ENCODE measurements at places on chromosomes 6 and 20.

GRCh38 chr20:21238818-21239536 is 64.2 kb upstream of the XRN2 start:
- DNase-seq, result no peak

- no peak for DNase-seq
Observed at GRCh38 chr6:1576166-1576565, 33.5 kb upstream of the FOXC1 start.

- DNase-seq, result no peak
Observed at GRCh38 chr20:24157213-24157612, 168.6 kb upstream of the GGTLC1 start.

DNA sequence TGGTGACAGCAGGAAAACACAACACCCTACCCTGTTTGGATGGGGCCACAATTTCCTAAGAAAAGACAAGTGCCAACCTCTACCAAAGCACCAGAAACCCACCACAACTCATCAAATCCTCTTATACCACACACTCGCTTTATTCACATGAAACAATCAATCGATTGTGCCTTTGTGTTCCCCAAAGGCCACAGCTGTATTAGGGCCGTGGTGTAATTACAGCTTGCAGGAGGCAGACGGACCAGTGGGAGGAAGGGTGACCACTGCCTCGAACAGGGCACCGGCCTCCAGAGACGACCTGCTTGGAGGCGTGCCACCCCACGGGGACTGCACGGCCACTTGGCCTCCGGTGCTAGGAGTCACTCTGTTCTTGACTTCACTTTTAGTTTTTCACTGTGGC is 264.1 kb downstream of the FOXC1 start:
- DNase-seq, result no peak

DNA sequence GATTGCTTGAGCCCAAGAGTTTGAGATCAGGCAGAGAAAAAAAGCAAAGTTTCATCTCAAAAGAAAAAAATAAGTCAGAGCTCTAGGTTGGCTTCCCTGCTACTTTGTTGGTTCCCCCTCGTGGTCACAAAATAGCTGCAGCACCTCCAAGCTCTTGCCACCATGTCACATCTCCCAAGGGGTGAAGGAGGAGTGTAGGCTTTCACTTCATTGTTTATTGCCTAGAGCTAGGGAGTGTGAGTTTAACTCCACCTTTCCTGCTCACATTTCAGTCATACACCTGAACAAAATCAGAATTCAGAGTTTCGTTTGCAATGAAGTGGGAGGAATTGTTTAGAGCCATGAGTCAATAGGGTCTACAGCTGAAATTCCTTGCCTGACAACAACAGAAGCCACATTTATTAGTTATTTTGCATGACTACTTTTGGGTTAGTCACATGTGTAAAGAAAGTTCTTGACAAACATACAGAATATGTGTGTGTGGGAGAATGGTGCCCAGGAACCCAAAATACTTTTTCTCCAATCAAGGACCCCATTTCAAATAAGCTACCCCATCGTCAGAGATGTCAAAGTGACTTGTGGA is 56.2 kb upstream of the UFL1 start:
- no peak for DNase-seq

DNA sequence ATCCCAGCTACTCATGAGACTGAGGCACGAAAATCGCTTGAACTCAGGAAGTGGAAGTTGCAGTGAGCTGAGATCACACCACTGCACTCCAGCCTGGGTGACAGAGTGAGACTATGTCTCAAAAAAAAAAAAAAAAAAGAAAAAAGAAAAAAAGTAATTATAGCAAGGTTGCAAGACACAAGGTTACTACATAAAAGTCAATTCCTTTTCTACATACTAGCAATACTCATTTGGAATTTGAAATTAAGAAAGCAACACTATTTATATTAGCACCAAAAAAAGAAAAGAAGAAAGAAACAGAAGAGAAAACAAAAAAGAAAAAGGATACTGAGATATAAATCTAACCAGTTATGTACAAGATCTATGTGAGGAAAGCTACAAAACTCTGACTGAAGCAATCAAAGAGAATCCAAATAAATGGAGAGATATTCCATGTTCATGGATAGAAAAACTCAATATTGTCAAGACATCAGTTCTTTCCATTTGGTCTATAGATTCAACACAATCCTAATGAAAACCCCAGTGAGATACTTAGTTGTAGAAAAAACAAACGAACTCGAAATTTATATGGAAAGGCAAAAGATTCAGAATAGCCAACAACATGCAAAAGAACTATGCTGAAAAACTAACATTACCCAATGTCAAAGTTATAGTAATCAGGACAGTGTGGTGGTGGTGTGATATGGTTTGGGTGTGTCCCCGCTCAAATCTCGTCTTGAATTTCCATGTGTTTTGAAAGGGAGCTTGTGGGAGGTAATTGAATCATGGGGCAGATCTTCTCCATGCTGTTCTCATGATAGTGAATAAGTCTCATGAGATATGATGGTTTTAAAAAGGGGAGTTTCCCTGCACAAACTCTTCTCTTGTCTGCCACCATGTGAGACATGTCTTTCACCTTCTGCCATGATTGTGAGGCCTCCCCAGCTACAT is 73.3 kb downstream of the GPX5 start:
- DNase-seq, result no peak

DNA sequence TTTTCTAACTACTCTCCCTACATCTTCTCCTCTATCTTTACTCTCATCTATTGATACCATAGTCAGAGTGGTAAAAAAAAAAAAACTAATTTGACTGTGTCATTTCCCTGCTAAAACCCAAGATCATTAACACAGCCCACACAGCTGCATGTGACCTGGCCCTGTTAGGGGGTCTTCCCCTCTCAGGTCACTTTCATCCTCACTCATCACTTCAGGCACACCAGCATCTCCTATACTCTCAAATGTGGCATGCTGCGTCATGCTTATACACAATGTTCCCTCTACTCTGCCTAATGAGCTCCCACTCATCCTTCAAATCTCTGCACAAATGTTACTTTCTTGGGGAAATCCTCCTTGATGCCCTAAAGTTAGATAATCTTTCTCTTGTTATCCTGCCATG is 86.8 kb downstream of the CDK19 start:
- DNase-seq, result no peak

DNA sequence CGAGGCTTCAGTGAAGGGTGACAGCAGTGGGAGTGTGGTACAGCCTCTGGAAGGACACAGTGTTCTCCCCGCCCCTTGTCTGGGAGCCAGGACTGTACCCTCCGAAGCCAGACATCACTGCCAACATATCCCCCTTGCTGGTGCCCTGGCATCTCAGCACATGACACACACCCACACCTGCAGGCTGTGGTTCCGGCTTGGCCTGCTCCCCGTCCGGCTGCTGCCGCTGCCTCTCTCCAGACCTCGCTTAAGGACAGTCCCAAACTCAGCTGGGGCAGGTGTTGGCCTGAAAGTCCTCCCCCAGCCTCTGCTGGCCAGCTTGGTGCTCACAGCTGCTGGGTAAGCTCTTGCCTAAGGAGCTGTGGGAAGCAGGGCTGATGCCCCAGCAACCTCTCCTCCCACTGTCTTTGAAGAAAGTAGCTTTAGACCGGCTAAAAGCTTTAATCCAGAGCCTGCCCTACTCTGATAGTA is 7.0 kb downstream of the EMILIN3 start:
- no peak for DNase-seq

GRCh38 chr20:33232486-33233072 is 3.2 kb upstream of the BPIFA1 start:
- DNase-seq, result no peak

GRCh38 chr20:48793776-48794175 is 34.0 kb downstream of the PREX1 start:
- no peak for DNase-seq

DNA sequence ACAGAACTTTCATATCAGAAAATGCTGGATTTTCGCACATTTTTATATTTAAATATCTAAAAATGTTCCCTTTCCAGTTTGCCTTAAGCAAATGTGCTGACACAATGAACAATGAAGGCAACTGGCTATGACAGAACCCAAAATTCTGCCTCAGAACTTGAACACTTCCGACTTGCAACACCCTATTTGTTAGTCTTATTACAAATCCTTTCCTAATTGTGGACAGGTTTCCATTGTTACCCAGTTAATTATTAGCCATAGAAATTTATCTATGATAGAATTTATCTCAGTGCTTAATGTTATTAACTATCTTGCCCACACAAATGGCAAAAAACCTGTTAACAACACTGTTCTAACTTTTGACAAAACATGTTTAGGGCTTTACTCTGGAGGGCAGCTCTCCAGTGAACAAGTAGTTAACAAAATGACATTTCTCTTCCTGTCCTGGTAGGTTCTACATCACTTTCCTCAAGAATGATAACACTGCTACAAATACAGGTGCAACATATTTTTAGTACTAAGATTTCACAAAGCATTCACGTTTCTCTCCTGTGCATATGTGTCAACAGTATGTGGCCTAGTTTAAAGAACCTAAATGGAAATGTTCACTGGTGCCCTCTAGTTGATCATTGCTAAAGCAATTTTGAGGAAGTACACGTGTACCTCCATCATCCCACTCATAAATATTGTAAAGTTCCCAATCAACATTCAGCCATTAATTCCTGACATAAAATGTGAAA is 58.4 kb downstream of the HIVEP2 start:
- no peak for DNase-seq

- no peak for DNase-seq
Observed at GRCh38 chr6:147699140-147699539, 190.7 kb downstream of the SAMD5 start.

DNA sequence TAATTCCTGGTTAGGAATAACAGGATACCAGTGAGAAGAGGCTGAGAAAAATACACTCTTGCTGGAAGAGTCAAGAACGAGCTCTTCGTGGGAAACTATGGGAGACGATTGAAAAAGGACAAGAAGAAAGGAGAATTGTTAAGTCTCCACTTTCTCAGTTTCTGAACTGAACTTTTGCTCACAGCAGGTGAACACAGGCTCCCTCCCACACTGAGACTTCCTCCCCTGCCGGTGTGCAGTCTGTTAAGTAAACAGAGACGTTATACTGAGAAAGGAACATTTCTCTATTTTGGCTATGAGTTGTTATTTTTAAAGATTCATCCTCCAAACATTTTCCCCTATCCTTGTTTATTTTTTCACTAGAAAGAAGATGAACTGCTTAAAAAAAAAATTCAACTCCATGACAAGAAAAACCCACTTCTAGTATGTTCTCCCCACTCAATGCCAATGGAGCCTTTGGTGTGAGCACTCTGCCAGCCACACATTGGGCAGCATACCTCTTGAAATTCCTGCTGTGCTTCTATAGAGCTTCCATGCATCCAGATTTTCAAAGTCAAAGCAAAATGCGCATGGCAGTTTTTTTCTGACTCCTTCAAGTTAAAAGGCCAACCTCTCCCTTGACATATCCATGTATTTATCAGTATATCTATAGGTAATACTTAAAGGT is 250.5 kb downstream of the ESR1 start:
- no peak for DNase-seq

DNA sequence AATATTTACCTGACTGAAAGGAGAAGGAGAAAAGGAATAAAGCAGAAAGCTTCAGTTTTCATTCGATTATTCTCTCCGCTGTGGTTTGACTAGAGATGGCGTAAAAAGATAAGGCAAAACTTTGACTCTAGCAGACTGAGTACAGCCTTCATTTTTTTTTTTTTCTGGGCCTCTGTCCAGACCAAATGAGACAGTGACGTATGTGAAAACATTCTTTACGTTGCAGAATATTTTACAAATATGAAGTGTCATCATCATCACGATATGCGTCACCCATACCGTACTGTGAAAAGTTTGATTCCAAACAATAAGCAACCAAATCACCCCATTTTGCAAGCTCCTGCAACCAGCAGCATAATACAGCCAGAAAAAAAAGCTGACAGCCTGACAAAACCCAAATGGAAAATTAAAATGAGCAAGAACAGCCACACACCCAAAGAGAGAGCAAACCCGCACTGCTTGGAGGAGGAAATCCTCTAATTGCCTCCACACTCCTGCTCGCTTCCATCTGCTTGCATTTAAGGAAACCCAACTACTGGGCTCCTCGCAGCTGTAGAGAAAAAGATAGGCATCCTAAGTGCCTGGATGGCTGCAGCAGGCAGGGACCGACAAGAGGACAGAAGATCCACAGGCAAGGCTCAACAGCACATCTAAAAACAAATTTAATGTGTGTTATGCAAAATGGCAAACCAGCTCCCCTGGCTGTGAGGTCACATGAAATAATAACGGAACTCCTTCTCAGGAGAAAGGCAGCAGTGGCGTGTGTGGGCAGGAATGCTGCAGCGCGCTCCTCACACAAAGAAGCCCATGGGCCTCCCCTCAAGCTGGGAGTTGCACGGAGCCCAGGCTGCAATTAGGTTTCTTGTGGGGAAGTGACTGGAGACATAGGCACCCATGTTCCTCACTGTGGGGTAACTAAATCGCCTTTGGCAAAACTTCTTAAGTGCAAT is 113.1 kb downstream of the FYN start:
- no peak for DNase-seq

DNA sequence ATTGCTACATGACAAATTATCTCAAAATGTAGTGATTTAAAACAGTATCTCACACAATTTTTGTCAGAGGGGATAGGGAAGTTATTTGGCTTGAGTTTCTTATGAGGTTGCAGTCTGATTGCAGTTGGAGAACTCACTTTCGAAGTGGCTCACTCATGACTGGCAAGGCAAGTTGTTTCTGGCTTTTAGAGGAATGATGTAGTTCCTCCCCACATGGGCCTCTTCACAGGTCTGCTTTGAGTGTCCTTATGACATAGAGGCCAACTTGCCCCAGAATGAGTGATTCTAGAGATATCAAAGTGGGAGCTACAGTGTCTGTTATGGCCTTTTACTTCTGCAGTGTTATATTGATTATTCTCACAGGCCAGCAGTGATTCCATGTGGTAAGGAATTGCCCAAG is 6.1 kb downstream of the DOP1A start:
- DNase-seq, result no peak

DNA sequence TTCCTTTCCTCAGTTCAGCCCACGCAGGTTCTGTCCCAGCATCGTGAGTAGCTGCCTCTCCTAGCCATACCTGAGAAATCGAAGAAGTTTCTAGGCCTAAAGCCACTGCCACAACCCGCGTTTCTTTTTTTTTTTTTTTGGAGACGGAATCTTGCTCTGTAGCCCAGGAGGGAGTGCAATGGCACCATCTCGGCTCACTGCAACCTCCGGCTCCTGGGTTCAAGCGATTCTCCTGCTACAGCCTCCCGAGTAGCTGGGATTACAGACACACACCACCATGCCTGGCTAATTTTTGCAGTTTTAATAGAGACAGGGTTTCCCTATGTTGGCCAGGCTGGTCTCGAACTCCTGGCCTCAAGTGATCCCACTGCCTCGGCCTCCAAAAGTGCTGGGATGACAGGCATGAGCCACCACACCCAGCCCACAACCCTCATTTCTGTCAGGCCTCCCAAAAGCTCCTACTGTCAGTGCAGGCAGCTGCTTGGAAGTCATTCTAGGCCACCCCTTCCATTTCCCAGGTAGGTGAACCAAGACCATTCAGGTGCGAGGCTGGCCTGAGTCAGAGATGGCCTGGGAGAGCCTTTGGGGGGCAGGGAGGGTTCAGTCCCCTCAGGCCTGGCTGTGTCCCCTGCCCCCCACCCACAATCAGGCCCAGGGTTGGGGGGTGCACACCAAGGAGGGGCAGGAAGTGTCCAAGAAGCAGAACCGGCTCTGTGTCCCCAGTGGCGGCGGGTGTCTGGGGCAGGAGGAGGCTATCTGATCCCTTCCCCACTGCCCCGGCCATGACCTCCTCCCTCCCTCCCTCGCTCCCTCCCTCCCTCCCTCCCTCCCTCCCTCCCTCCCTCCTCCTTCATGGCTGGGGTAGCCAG is 47.2 kb downstream of the NOL4L start:
- no peak for DNase-seq

- DNase-seq, result no peak
Observed at GRCh38 chr6:11412616-11413015, 124.9 kb upstream of the TMEM170B start.
